ENCODE measurements at places on chromosomes 3 and 15.

DNA sequence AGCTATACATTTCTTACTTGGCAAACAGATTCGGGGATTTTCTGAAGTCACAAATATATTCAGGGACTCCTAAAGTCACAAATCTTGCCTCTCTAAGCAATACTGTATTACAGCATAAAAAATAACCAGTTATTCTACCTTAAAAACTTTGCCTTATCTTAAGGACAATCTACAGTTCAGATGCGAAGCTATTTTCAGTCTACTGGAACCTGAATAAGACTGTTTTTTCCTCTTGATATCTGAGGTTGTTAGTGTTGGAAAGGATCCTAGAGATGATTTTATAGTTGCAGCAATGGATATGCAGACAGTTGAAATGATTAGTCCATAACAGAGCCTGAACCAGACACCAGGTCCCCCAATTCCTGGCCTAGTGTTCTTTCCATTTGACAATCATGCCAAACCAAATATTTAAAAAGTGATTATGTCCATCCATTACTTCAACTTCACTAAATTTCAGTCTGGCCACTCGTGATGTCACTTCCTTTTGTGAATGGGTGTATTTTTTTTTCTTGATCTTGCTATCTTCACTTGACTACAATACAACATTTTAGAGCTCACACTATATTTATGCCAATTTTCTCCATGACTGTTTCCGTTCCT is 1.8 kb downstream of the HDGFL3 start:
- DNase-seq = no peak

- DNase-seq = no peak
These were observed 20.5 kb downstream of the ALCAM start for GRCh38 chr3:105387122-105387751.

DNA sequence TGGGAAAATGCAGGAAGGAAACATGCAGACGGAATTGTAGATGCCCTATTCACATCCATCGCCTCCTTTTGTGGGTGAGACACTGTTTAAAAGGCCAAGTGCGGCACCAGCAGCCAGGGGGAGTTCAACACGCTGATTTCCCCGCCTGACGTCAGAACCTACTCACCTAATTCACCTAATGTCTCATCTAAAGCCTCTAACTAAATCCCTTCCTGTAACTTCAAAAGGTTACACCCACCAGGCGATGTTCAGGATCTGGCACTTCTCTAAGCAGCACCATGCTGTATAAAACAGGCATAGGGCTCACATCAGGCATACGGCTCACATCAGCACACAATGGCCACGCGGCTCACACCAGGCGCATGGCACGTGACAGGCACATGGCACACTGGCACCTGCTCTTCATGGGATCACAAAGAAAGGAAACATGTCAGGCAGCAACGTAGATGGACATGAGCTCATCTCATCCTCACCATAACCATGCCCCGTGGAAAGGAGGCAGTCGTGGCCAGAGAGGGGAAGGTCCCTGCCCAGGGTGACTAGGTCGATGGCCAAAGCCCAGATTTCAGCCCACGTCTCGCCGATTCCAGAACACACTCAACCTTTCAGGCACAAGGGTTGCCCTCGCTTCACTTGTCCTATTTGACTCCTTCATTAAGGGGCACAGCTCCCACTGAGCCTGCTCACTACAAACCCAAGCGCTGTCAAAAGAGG is 21.7 kb downstream of the XXYLT1 start:
- no peak for DNase-seq

DNA sequence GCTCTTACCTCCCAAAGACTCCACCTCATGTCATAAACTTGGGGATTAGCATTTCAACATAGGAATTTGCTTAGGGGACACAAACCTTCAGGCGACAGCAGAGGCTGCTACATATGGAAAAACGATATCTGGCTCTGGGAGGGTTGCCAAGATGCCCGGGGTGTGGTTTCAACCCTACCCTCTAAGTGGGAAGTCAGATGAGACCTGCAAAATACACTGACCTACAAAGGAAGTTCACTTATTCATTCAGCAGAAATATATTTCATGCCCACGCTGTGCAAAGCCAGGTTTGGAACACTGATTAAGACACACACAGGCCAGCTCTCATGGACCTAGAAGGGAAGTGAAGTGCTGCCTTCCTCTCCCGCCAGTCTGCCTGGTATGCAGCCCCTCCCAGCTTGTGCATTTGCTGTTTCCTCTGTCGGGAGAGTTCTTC is 239.3 kb downstream of the FEZF2 start:
- DNase-seq = peak; percentile 42

GRCh38 chr3:6770397-6770690 is 90.6 kb upstream of the GRM7 start:
- no peak for DNase-seq

GRCh38 chr3:111218615-111219014 is 147.0 kb downstream of the NECTIN3 start:
- DNase-seq = no peak

GRCh38 chr15:55407498-55408011 is 604 bp downstream of the CCPG1 start:
- DNase-seq = no peak

Measured in SK-N-MC (cell line).